ENCODE measurements at places on chromosomes 4 and X. TPM values are rescaled to one million over a fixed set of nuclear protein-coding genes. Genes with fewer than 3 reads are reported as not detected.

The CCSER1 gene
- total RNA-seq: 4.4 TPM

The MXRA5 gene
- 1.4 TPM for total RNA-seq

The CCKAR gene
- total RNA-seq: not detected

The SMC1A gene
- 34.5 TPM for total RNA-seq

The FGF5 gene
- total RNA-seq: not detected

The HEPH gene
- 8.2 TPM for total RNA-seq

The LDB2 gene
- 50.7 TPM for total RNA-seq

The TMEM47 gene
- 15.4 TPM for total RNA-seq

The HMX1 gene
- not detected for total RNA-seq

The GATA1 gene
- total RNA-seq: 3.1 TPM

The UGT2B11 gene
- not detected for total RNA-seq

The PDCL2 gene
- not detected for total RNA-seq

The TGIF2LX gene
- total RNA-seq: not detected

The HSD17B13 gene
- total RNA-seq: 0.57 TPM

The MOB1B gene
- total RNA-seq: 10.5 TPM

The MYOZ2 gene
- not detected for total RNA-seq

The ZFX gene
- 15.7 TPM for total RNA-seq

The SLC9B1 gene
- total RNA-seq: 0.79 TPM

The CCDC120 gene
- 11.0 TPM for total RNA-seq

The LEF1 gene
- 10.0 TPM for total RNA-seq

The XG gene
- total RNA-seq: not detected

The TMEM31 gene
- total RNA-seq: not detected

The ETDA gene
- total RNA-seq: not detected

The FANCB gene
- 0.46 TPM for total RNA-seq

The SCD5 gene
- total RNA-seq: 19.9 TPM
